ENCODE measurements at places on chromosomes 1 and 21.

- DNase-seq = no peak
Measured at GRCh38 chr1:223246476-223247112, 103.5 kb upstream of the TLR5 start.

- DNase-seq = no peak
Measured at GRCh38 chr1:235763962-235764361, 102.7 kb downstream of the LYST start.

DNA sequence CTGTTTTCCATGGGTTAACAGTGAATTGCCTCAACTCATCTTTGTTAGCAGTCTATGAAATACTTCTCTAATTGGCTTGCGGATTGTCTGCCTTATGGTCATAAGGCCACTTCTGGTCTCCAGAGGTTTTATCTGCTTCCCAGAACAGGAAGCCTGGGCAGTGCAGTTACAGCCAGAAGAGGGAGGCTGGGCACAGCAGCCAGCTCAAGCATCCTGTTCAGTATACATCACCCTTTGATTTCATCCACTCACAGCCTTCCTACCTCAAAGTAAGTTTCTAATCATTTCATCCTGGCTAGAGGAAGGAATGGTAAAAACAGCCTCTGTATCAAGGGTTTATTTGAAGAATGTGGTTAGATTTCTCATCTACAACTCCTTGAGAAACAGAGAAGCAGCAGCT lies 311.5 kb upstream of the DEPDC1 start:
- no peak for DNase-seq

- no peak for DNase-seq
Measured at GRCh38 chr1:201329286-201329685, 46.0 kb downstream of the PKP1 start.

DNA sequence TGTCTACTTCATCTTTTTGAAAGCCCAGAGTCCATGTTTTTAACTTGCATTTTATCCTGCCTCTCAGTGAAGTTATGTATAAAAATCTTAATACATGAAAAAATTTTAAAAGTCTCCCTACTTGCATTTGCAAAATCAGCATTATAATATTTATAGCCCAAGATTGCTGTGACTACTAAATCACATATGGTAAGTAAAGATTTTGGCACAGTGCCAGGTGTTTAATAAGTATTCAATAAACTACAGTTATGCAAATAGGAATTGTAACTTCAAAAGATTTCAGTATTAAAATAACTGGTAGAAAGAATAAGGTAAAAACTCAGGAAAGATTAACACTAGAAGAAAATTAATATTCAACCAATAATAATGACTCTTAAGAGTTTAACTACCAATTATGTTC lies 641.7 kb downstream of the LRRIQ3 start:
- DNase-seq = no peak

GRCh38 chr1:23613191-23614031 lies 54.1 kb upstream of the ID3 start:
- DNase-seq = peak; percentile 53

GRCh38 chr21:42101246-42101645 lies 30.1 kb downstream of the UMODL1 start:
- DNase-seq = no peak

- DNase-seq = peak; percentile 74
Measured at GRCh38 chr1:44652445-44653106, 21.7 kb downstream of the TMEM53 start.

DNA sequence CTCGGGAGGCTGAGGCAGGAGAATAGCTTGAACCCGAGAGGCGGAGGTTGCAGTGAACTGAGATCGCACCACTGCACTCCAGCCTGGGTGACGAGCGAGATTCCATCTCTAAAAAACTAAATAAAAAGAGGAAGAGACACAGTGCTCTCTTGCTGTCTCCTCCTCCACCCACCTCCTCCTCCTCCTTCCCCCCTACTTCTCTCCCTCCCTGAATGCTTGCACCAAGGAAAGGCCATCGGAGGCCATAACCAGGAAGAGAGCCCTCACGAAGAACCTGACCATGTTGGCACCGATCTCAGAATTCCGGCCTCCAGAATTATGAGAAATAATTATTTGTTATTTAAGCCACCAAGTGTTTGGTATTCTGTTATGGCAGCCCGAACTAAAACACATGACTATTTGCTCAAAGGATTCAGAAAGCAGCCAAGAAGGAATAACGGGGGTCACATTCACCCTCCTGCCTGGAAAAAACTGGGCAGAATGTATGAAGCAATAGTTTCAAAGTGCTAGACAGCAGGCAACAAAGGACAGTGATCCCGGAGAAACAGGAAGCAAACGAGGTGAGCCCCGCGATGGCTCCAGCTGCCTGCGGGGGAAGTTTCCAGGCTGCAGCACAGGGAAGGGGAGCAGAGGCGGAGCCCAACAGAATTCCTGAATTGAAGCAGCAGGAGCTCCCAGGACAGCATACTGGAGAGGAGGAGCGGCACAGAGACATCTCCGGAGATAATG lies 35.8 kb downstream of the LDLRAD1 start:
- no peak for DNase-seq

GRCh38 chr21:35948982-35949381 lies 111.3 kb downstream of the SETD4 start:
- DNase-seq = no peak

DNA sequence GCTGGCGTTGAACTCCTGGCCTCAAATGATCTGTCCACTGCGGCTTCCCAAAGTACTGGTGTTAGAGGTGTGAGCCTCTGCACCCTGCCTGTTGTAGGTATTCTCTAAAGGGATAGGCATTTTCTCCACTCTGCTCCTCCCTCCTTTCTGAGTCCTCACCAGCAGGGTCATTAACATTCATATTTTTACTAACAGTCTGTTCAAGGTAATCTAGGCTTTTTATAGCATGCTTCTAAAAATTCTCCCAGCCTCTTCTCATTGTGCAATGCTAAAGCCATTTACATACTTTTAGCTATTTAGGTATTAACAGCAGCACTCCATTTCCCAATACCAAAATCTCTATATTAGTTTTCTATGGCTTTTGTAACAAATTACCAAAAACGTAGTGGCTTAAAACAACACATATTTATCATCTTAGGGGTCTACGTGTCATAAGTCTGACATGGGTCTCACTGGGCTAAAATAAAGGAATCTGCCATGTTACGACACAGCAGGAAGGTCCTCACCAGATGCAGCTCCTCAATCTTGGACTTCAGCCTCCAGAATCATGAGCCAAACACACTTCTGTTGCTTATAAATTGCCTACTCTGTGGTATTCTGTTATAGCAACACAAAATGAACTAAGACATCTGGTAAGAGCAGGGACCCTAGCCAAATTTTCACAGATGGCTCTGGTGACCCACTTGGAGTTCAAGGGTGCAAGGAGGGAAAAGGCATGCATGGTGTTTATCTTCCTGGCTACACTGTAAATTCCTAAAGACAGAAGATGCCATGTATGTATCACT lies 2.9 kb upstream of the SLC2A7 start:
- DNase-seq = no peak

- no peak for DNase-seq
Measured at GRCh38 chr1:22077728-22078127, 25.2 kb downstream of the CDC42 start.

GRCh38 chr1:226327761-226328162 lies 18.8 kb upstream of the LIN9 start:
- DNase-seq = no peak

- no peak for DNase-seq
Measured at GRCh38 chr1:2911421-2912178, 109.7 kb upstream of the ACTRT2 start.

- DNase-seq = no peak
Measured at GRCh38 chr1:66652556-66652955, 99.7 kb upstream of the DYNLT5 start.

DNA sequence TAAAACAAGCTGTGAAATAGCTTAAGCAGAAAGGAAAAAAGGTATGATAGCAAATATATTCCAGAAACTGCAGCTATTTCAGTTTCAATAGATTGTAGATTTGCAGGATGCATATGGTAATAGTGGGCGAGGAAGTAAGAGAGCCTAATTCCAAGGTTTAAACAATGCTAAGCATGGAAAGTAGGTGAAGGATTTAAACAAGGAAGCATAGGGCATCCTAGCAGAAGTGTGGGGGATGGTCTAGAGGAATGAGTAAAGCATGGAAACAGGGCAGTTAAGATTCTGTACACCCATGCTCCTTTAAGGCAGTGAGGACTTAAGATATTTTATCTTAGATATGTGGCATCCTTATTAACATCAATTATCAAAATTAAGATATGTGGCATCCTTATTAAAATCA lies 2.6 kb downstream of the IVNS1ABP start:
- no peak for DNase-seq

- no peak for DNase-seq
Measured at GRCh38 chr1:95018602-95019369, 54.0 kb downstream of the ALG14 start.

DNA sequence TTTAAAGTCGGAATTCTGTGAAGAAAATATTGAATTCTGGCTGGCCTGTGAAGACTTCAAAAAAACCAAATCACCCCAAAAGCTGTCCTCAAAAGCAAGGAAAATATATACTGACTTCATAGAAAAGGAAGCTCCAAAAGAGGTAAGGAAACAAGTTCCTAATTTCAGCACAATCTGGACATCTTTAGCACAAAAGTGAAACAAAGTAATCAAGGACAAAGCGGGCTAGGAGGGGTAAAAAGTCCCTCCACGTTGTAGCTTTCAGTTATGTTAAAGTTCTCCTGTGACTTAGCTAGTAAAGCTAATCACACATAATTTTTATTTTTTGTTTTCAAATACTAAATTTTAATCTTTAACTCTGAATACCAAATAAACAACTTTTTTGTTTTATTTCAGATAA lies 2.2 kb downstream of the RGS2 start:
- no peak for DNase-seq

DNA sequence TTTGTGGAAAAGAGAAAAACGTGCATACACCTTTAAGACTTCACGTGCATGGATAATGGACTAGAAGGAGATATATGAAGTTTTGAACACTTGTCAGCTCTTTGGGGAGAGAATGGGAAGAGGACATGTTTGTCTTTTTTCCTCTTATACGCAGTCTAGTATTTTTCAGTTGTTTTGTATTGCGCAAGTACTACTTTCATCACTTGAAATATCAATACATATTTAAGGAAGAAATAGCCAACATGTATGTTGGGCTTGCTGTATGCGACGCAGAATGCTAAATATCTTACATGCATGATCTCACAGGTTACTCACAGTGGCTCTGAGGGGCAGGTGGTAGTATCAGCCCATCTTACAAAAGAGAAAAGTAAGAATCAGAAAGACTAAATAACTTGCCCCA lies 176.5 kb upstream of the RUNX1 start:
- no peak for DNase-seq

DNA sequence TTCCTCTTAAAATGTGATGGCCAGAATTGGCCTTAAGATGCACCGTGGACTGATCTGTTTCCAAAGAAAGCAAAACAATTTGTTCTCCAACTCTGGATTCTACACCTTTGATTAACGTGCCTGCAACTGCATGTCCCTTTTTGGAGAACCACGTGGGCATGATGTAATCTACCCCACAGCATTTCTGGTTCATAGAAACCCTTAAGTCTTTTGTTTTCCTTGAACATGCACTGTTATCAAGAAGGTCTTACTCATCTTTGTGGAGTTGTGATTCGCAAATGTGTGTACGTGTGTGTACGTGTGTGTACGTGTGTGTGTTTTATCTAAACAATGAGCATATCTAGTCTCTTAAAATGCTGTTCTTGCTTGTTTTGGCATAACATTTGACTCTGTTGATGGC lies 57.8 kb downstream of the LPAR3 start:
- no peak for DNase-seq

- DNase-seq = no peak
Measured at GRCh38 chr1:29271724-29272123, 35.4 kb downstream of the PTPRU start.

DNA sequence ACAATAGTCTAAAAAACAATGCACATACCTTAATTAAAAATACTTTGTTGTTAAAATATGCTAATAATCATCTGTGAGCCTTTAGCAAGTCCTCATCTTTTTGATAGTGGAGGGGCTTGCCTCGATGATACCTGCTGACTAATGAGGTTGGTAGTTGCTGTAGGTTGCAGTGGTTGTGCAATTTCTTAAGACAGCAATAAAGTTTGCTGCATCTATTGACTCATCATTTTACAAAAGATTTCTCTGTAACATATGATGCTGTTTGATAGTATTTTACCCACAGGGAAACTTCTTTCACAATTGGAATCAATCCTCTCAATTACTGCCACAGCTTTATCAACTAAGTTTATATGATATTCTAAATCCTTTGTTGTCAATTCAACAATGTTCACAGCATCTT lies 7.6 kb downstream of the C1orf87 start:
- DNase-seq = no peak

Data from CD4-positive, alpha-beta T cell treated with Interleukin-21 for 1 hour (primary cell).